A549 treated with Hydrocortisone at 1 μM for 4 hours (cell line): ENCODE measurements at places on chromosomes 3 and 15. TPM values are rescaled to one million over a fixed set of nuclear protein-coding genes. Genes with fewer than 3 reads are reported as not detected.

Gene VPS39
- 14.1 to 19.0 TPM (median 16.2 TPM) in 5 replicates for total RNA-seq

Gene SCG5
- 1.6 to 2.7 TPM (median 2.0 TPM) in 5 replicates for total RNA-seq

Gene SEMA3B
- 6.0 to 9.4 TPM (median 6.2 TPM) in 5 replicates for total RNA-seq

Gene VGLL3
- 5.2 to 12.1 TPM (median 8.7 TPM) in 5 replicates for total RNA-seq

Gene KNG1
- total RNA-seq = 0.06 TPM in 1 of 5 replicates, not detected in the others

Gene ACTRT3
- total RNA-seq = 2.9 to 3.3 TPM (median 3.0 TPM) in 5 replicates

Gene SLC12A1
- total RNA-seq = not detected in 5 replicates

Gene GPR149
- not detected in 5 replicates for total RNA-seq

Gene CHAC1
- 5.9 to 14.3 TPM (median 8.6 TPM) in 5 replicates for total RNA-seq

Gene FOXL2NB
- total RNA-seq = 0.63 to 1.6 TPM (median 1.2 TPM) in 5 replicates

Gene ASB14
- total RNA-seq = not detected in 5 replicates
